ENCODE measurements at places on chromosomes 4 and X.
A peak's percentile ranks its signal among the peaks of the same experiment; 100 is the strongest.

DNA sequence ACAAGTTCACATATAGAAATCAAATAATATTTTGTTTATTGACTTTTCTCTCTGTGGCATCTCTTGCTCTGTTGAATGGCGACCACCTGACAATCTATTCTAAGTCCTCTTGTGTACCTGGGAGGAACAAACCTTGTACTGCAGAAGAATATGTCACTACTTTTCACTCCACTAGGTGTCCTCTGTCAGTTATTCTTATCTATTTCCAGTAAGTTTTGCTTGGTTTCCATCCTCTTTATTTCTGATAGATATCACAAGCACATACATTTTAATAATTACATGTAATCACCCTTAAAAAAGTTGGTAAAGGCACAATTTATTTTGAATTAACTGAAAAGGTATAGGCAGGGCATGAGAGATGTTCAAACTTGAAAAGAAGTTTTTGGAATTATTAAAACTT lies 238.4 kb downstream of the SNCA start:
- DNase-seq = no peak

- no peak for DNase-seq
These were observed 99.4 kb downstream of the C4orf51 start for GRCh38 chr4:145779319-145779801.

- no peak for DNase-seq
These were observed 310.2 kb downstream of the ASMT start for GRCh38 chrX:1925053-1925481.

- no peak for DNase-seq
These were observed 18.6 kb downstream of the RXFP1 start for GRCh38 chr4:158540125-158540907.

DNA sequence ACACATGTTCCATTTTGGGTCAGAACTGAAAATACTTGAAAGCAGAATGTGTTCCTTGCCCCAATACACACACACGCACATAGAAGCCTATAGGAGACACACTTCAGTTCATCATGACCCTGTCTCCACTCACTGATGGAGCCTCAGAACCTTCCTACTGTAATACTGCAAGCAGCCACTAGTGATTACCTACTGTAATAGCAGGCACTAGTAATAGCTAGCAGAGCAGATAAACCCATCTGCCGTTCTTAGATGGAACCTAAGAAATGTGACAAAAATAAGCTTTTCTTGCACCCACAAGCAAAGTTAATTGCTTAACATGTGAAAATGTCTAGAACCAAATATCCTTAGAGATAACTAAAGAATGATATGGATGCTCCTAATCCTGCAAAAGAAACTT lies 13.6 kb downstream of the AMTN start:
- DNase-seq = no peak

- peak; percentile 30 for DNase-seq
These were observed 130.1 kb upstream of the TECRL start for GRCh38 chr4:64539234-64539849.

GRCh38 chr4:36222702-36223101 lies 21.6 kb downstream of the ARAP2 start:
- no peak for DNase-seq

- DNase-seq = no peak
These were observed 197.4 kb upstream of the ATP6AP2 start for GRCh38 chrX:40383360-40383759.

GRCh38 chr4:145602129-145602760 lies 16.9 kb upstream of the MMAA start:
- DNase-seq = no peak
